Ovary (tissue), 10 donors: ENCODE measurements at places on chromosomes 5 and 9. TPM values are rescaled to one million over a fixed set of nuclear protein-coding genes. Genes with fewer than 3 reads are reported as not detected.

The PCDHB7 gene
- total RNA-seq = 1.4 TPM

The PCDHB4 gene
- 7.4 TPM for total RNA-seq

The ANKRD55 gene
- total RNA-seq = not detected

The CENPH gene
- total RNA-seq = 5.1 TPM

The PLPP7 gene
- total RNA-seq = 7.6 TPM

GRCh38 chr9:27351438-27351837, 54.5 kb upstream of the EQTN start:
- no peak for DNase-seq

- no peak for DNase-seq
Measured at GRCh38 chr9:116055536-116055935, 98.1 kb upstream of the PAPPA start.

GRCh38 chr5:149550268-149550583, 1.0 kb downstream of the CSNK1A1 start:
- no peak for DNase-seq

- peak; percentile 32 for DNase-seq
Measured at GRCh38 chr9:70409280-70409679, 5.2 kb downstream of the KLF9 start.

GRCh38 chr5:99453196-99453595, 524.4 kb upstream of the CHD1 start:
- DNase-seq = no peak

GRCh38 chr9:137311986-137312851, 10.1 kb upstream of the NRARP start:
- peak; percentile 7 for DNase-seq
